ENCODE measurements at places on chromosomes 2 and 18.
A peak's percentile ranks its signal among the peaks of the same experiment; 100 is the strongest.

DNA sequence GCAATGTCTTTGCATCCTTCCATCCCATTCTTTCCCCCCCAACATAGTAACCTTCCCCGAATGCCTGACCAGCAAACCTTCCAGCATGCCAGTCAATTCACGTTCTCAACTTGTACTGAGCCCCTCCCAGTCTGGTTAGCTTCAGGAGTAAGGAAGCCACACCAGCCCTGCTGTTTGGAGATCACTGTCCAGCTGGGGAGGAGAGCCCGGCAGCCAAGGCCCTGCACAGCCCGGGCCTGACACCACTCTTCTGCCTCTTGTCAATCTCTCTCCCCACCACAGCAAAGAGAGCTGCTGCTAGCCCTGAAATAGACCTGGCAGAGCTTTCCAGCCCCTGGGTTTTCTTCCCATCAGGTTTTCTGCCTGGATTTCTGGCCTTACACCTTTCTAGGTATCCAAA is 185.8 kb upstream of the ID2 start:
- ATAC-seq, result no peak

DNA sequence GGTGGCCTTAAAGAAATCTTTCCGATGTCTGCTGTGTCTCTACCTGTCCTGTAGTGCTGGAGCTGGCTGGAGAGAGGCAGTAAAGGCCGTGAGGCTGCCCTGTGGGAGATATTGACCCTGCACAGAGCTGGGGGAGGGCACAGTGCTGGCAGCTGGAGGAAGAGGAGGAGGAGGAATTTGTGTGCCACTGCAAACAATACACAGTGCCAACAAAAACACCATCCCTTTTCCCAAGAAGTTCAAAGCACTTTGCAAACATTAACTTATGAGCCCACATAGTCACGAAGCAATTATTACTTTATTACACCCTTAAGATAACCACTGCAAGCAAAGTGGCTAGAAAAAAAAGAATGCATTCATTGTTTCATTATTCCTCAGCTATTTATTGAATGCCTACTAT is 45.0 kb upstream of the CYTIP start:
- no peak for ATAC-seq

GRCh38 chr2:129904532-129905446 is 74.7 kb upstream of the RAB6C start:
- no peak for ATAC-seq

- ATAC-seq, result no peak
Measured at GRCh38 chr2:74835831-74836674, 2.1 kb downstream of the HK2 start.

GRCh38 chr2:7724336-7724735 is 807.1 kb downstream of the RNF144A start:
- no peak for ATAC-seq

DNA sequence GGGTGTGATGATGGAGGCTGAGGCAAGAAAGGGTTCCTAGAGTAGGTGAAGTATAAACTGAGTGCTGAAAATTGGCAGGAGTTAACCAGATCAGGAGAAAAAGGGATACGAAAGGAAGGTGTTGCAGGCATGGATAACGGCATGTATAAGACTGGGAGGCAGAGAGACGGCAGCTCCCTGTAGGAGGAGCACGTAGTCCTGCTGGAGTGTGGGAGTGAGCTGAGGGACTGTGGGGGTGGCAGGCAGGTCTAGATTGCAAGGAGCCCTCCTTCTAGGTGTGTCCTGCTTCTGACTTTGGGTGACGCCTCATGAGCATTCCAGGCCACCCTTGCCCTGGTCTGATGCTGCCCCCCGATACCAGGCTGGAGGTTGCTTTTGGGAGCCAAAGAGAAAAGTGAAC is 36.4 kb upstream of the KCTD1 start:
- ATAC-seq, result no peak

DNA sequence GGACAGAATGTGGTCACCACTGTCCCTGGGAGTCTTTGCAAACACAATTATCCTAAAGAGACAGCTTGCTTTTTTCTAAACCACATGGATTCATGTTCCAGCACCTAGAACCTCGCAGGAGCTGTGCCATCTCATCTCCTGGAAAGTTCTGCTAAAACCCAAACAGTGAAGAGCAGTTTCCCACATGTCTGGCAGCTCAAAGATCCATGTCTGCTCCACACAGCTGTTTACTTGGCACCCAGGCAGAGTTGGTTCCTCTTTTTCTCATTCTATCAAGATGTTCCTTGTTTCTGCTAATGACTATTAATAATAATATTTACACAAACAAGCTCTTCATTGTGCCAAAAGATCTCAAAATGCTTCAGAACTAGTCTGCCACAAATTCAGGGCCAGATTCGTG is 30.1 kb upstream of the PID1 start:
- ATAC-seq, result no peak

- ATAC-seq, result no peak
Measured at GRCh38 chr2:171583566-171583965, 61.3 kb downstream of the CYBRD1 start.

GRCh38 chr18:55096263-55096951 is 137.1 kb upstream of the CCDC68 start:
- ATAC-seq, result no peak

- no peak for ATAC-seq
Measured at GRCh38 chr2:166057370-166058164, 70.3 kb downstream of the SCN1A start.

DNA sequence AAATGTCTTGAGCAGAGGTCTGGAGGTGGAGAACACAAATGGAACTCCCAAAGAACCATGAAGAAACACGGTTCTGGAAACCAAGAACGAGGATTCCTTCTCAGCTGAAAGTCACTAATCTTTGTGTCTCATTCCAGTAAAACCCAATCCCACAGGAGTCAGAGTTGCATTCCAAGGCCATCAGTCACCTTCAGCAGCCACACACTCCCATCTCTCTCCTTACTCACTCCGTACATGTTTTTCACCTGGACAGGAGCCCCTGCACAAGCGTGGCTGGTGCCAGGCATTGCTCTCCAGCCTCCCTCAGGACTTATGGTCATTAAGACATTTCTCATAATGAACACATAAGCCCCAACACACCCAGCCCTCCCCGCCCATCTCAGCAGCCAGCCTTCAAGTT is 175.4 kb upstream of the SIX2 start:
- ATAC-seq, result peak; percentile 42

DNA sequence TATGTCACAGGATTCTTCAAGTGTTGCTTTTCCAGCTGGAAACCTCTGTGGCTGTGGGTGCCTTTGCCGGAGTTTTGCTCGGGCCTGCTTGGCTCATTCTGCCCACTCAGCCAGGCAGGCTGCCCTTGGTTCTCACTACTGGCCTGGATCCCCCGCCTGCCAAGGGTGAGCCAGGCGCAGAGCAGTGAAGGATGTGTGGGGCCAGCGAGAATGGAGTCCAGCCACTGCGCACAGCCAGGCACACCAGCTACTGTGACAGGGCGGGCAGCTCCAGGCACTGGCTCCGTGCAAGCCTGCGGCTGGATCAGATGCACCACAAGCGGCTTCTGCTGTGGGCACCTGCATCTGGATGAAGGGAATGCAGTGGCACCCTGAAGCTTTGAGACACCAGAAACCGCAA is 257.1 kb downstream of the RPRM start:
- ATAC-seq, result no peak

GRCh38 chr18:44714376-44714775 is 33.7 kb downstream of the SETBP1 start:
- ATAC-seq, result no peak

GRCh38 chr18:67935638-67936037 is 419.1 kb upstream of the DSEL start:
- ATAC-seq, result no peak

- no peak for ATAC-seq
Measured at GRCh38 chr2:46302005-46302695, 4.9 kb downstream of the EPAS1 start.

DNA sequence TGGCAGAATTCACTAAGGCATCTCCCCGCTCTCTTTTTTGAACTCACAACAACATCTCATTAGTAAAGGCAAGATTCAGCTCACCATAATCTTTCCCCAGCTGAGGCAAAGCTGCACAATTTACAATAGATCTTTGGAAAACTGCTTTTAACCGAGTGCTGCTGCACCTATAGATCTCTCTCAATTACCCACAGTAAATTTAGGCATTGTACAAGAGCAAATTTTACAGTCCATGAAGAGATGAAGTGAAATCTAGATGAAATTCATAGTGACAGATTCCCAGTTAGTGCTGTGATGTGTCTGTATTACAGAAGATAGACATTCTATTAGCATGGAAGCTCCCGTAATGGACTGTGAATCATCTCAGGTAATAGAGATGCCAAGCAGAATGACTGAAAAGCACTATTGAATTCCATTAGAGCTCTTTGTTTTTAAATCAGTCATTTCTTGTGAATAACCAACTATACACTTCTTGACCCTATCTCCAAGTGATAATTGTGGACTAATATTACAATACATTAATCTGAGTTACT is 36.4 kb upstream of the INSIG2 start:
- ATAC-seq, result no peak

GRCh38 chr2:109176928-109177327 is 47.9 kb downstream of the SH3RF3 start:
- ATAC-seq, result peak; percentile 56

- ATAC-seq, result no peak
Measured at GRCh38 chr18:43777636-43778304, 500.5 kb upstream of the SYT4 start.

GRCh38 chr2:220512419-220512818 is 885.0 kb downstream of the SLC4A3 start:
- ATAC-seq, result no peak

GRCh38 chr2:169609264-169609663 is 25.1 kb downstream of the PPIG start:
- ATAC-seq, result no peak

DNA sequence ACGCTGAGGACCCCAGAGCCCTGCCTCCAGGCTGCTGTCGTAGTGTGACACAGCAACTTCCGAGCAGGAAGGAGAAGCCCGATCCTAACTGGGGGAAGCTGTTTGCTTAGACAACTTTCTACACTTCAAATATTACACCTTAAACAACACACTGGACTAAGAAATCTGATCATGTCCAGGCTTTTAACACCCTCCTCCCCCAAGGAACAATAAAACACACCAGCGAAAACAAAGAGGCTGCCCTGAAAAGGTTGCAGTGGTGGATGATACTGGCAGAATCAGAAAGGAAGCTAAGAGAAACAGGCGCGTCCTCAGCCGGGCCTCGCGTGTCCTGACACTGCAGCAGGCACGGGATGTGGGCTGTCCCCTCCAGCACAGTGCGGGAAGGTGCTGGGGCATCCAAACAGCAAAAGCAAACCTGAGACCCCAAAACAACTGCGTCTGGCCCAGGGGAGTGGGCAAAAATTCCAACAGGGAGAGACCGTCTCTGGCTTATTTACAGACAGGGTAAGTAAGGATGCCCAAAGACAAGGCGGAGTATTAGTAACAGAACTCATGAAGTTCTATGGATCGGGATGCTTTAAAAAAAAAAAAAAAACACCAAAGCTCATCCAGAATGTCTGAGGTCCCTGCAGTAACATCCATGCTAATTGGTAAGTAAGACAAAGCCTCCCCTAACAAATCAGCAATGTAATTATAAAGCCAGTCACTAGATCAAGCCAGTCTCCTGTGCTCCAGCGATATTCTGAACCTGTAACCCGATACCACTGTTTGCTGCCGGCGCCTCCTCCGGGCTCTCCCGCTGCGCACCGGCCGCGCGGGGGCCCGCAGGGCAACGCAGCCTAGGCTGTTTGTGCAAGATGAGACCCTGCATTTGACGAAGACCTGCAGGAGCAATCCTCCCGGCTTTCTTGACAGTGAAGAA is 9.0 kb downstream of the SERTAD2 start:
- peak; percentile 73 for ATAC-seq

DNA sequence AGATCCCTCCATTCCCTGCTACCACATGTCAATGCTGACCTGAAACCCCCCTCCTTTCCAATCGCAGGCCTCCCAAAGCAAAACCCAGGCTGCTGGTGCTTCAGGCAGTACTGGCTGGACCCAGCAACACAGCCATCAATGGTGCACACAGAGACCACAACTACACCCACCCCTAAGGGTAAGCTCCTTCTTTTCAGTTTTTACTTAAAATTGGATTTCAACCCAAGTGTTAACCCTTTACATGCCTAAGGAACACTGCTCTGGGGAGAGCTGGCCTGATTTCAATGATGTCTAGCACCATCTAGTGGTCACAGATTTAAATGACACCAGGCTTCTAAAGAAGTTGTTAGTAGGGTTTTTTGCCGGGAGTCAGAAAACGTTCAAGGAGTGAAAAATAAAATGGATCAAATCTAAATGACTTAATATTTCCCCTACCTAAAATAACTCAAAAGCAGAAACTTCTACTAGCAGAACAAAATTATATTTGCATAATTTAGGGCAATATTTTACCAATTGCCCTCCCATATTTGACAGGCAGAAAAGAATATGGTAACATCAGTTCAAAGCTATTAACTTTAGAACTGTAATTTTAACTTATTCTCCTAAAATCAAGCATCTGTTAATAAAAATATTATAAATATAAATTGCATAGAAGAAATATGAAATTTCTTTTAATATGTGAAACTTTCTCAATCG is 24.6 kb downstream of the FECH start:
- ATAC-seq, result peak; percentile 49

GRCh38 chr18:32801228-32801627 is 28.4 kb upstream of the KLHL14 start:
- no peak for ATAC-seq

DNA sequence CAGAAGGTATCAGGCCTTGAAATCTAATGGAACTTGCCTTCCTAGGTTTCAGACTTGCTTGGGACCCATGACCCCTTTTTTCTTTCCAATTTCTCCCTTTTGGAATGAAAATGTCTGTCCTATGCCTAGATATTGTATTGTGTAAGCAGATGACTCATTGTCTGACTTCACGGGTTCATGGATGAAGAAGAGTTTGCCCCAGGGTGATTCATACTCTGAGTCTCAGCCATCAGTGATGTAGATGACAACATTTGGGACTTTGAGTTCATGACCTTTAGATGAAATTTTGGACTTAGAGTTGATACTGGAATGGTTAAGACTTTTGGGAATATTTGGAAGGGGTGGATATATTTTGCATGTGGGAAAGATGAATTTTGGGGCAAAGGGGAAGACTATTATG is 11.2 kb upstream of the SCYGR5 start:
- ATAC-seq, result no peak

- no peak for ATAC-seq
Measured at GRCh38 chr2:159432610-159433009, 146.1 kb upstream of the WDSUB1 start.

DNA sequence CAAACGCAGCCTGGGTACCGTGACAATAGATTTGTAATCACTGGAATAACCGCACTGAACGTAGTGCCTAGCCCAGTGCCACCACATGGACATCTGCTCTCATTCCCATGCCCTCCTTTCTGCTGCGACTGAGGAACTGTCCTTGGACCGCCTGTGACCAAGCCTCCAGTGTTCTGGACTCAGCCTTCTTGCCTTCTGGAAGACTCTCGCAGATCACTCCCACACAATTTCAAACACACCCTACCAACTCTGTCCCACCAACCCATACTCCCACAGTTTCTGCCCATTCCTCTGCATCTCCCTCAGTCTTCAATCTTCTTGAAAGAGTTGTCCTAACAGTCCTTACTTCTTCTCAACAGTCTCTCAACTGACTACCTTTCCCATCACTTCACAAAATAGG is 2.1 kb downstream of the RNF149 start:
- no peak for ATAC-seq

GRCh38 chr2:85796341-85797262 is 42.8 kb downstream of the ATOH8 start:
- ATAC-seq, result peak; percentile 37

- ATAC-seq, result peak; percentile 54
Measured at GRCh38 chr18:2846636-2847316, at the start of gene EMILIN2. Gene EMILIN2, plus strand, starts transcription at chr18:2847006. Its CDS starts 183 bp downstream, at chr18:2847189.

Measured in motor neuron (in vitro differentiated cells).